Endothelial cell of coronary artery (primary cell): ENCODE measurements at places on chromosomes 13 and 19. TPM values are rescaled to one million over a fixed set of nuclear protein-coding genes. Genes with fewer than 3 reads are reported as not detected.

ZNF260 gene
- total RNA-seq = 10.8 and 13.0 TPM in 2 replicates

KDELR1 gene
- total RNA-seq = 43.4 and 47.6 TPM in 2 replicates

NCAN gene
- not detected in 2 replicates for total RNA-seq

IGFL1 gene
- not detected in 2 replicates for total RNA-seq

CEACAM3 gene
- not detected in 2 replicates for total RNA-seq

ZNF560 gene
- total RNA-seq = under 0.01 and 0.47 TPM in 2 replicates

TLE2 gene
- 11.8 and 47.5 TPM in 2 replicates for total RNA-seq

BRCA2 gene
- 2.4 and 5.5 TPM in 2 replicates for total RNA-seq

FGF9 gene
- not detected in 2 replicates for total RNA-seq

FFAR1 gene
- total RNA-seq = not detected in 2 replicates

GIPR gene
- 0.09 TPM in 1 of 2 replicates, not detected in the other for total RNA-seq

C1QTNF9 gene
- not detected in 2 replicates for total RNA-seq

LPAR6 gene
- total RNA-seq = 17.0 and 19.1 TPM in 2 replicates

FLT3 gene
- not detected in 2 replicates for total RNA-seq

TMEM238 gene
- total RNA-seq = 0.36 TPM in 1 of 2 replicates, not detected in the other

KLK6 gene
- total RNA-seq = 0.09 TPM in 1 of 2 replicates, not detected in the other

CD33 gene
- not detected in 2 replicates for total RNA-seq

GGN gene
- total RNA-seq = under 0.01 and 0.18 TPM in 2 replicates

CEACAM16 gene
- total RNA-seq = 0.09 TPM in 1 of 2 replicates, not detected in the other

DCLK1 gene
- 0.99 and 3.5 TPM in 2 replicates for total RNA-seq

KLC3 gene
- 0.19 TPM in 1 of 2 replicates, not detected in the other for total RNA-seq

AKAP8 gene
- 16.8 and 20.0 TPM in 2 replicates for total RNA-seq

ZNF534 gene
- total RNA-seq = not detected in 2 replicates

SHISA2 gene
- 3.1 and 8.5 TPM in 2 replicates for total RNA-seq

KLK7 gene
- total RNA-seq = not detected in 2 replicates

ZNF524 gene
- total RNA-seq = 10.0 and 15.4 TPM in 2 replicates

KLHL1 gene
- total RNA-seq = not detected in 2 replicates

KIR3DL1 gene
- not detected in 2 replicates for total RNA-seq

CEACAM20 gene
- total RNA-seq = 0.09 TPM in 1 of 2 replicates, not detected in the other

CYP4F8 gene
- not detected in 2 replicates for total RNA-seq

ZNF737 gene
- total RNA-seq = 4.3 and 8.3 TPM in 2 replicates

CEACAM6 gene
- total RNA-seq = not detected in 2 replicates

KANK3 gene
- total RNA-seq = 19.3 and 35.2 TPM in 2 replicates

FCGBP gene
- under 0.01 and 0.19 TPM in 2 replicates for total RNA-seq

ENOX1 gene
- 1.3 and 1.4 TPM in 2 replicates for total RNA-seq

WASF3 gene
- 4.4 and 10.5 TPM in 2 replicates for total RNA-seq

RDH8 gene
- total RNA-seq = not detected in 2 replicates

SULT2A1 gene
- not detected in 2 replicates for total RNA-seq

TNNT1 gene
- 2.2 and 2.4 TPM in 2 replicates for total RNA-seq

CNOT3 gene
- 11.3 and 11.4 TPM in 2 replicates for total RNA-seq

CA11 gene
- total RNA-seq = 1.3 and 1.7 TPM in 2 replicates

ZNF439 gene
- 0.27 and 2.6 TPM in 2 replicates for total RNA-seq

CD79A gene
- total RNA-seq = 0.09 TPM in 2 replicates

FCAR gene
- not detected in 2 replicates for total RNA-seq

ZNF66 gene
- total RNA-seq = 1.2 and 2.5 TPM in 2 replicates

RYR1 gene
- under 0.01 and 0.18 TPM in 2 replicates for total RNA-seq

PRSS57 gene
- not detected in 2 replicates for total RNA-seq

ONECUT3 gene
- total RNA-seq = not detected in 2 replicates
